Muscle of leg (tissue), 16 donors: ENCODE measurements at places on chromosomes 12 and 14. TPM values are rescaled to one million over a fixed set of nuclear protein-coding genes. Genes with fewer than 3 reads are reported as not detected.

HOXC4 gene
- 16.2 TPM for polyA plus RNA-seq

SPTB gene
- polyA plus RNA-seq: 196 TPM

MSRB3 gene
- 41.1 TPM for polyA plus RNA-seq

NEUROD4 gene
- not detected for polyA plus RNA-seq

LHX5 gene
- polyA plus RNA-seq: not detected

KRT85 gene
- polyA plus RNA-seq: not detected

A2M gene
- polyA plus RNA-seq: 306 TPM

NTN4 gene
- 46.9 TPM for polyA plus RNA-seq

ARHGAP9 gene
- 5.0 TPM for polyA plus RNA-seq

LRFN5 gene
- 9.4 TPM for polyA plus RNA-seq

PTGES3 gene
- 219 TPM for polyA plus RNA-seq

PLCZ1 gene
- polyA plus RNA-seq: not detected

RNASE1 gene
- polyA plus RNA-seq: 224 TPM

DTX1 gene
- polyA plus RNA-seq: 4.0 TPM

SLC7A8 gene
- polyA plus RNA-seq: 6.0 TPM

ALKBH1 gene
- 9.8 TPM for polyA plus RNA-seq

AQP2 gene
- polyA plus RNA-seq: not detected

DDN gene
- 16.2 TPM for polyA plus RNA-seq

NT5DC3 gene
- 7.1 TPM for polyA plus RNA-seq

ARG2 gene
- polyA plus RNA-seq: 1.5 TPM

SCNN1A gene
- 0.20 TPM for polyA plus RNA-seq

PALS1 gene
- polyA plus RNA-seq: 13.8 TPM

MIP gene
- polyA plus RNA-seq: not detected

DTX3 gene
- polyA plus RNA-seq: 25.1 TPM

ZFYVE26 gene
- 9.4 TPM for polyA plus RNA-seq

SLCO1B1 gene
- polyA plus RNA-seq: not detected

SERPINA12 gene
- not detected for polyA plus RNA-seq

POTEM gene
- polyA plus RNA-seq: not detected

RFX4 gene
- 0.08 TPM for polyA plus RNA-seq

HHIPL1 gene
- polyA plus RNA-seq: 1.5 TPM

BHLHE41 gene
- 1.8 TPM for polyA plus RNA-seq

NPFF gene
- polyA plus RNA-seq: 0.49 TPM

KLRB1 gene
- polyA plus RNA-seq: 0.56 TPM

SLC25A47 gene
- not detected for polyA plus RNA-seq

LMBR1L gene
- polyA plus RNA-seq: 53.1 TPM

CELA1 gene
- not detected for polyA plus RNA-seq

OR6J1 gene
- polyA plus RNA-seq: 0.09 TPM

NABP2 gene
- 16.1 TPM for polyA plus RNA-seq
